Stimulated activated CD8-positive, alpha-beta memory T cell treated with anti-CD3 and anti-CD28 coated beads, Interleukin-2, amount 100 ng/mL, for 1 hour (primary cell): ENCODE measurements at places on chromosomes 4 and X.

DNA sequence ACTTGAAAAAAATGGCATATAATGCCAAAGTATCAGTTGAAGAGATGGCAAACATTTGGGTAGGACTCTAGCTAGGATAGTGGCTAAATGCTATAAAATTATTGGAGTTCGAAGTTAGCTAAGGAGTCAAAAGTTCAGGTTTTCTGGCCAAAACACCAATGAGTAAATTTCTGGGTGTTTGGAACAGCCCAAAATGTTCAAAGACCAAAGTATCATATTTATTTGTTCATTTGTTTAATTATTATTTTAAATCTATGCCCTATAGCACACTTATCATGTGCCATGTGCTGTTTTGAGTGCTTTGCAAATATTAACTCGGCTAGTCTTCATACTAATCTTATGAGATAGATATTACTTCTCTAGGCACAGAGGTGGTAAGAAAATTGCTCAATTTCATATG, 285.5 kb downstream of the TEX13C start:
- DNase-seq: no peak

DNA sequence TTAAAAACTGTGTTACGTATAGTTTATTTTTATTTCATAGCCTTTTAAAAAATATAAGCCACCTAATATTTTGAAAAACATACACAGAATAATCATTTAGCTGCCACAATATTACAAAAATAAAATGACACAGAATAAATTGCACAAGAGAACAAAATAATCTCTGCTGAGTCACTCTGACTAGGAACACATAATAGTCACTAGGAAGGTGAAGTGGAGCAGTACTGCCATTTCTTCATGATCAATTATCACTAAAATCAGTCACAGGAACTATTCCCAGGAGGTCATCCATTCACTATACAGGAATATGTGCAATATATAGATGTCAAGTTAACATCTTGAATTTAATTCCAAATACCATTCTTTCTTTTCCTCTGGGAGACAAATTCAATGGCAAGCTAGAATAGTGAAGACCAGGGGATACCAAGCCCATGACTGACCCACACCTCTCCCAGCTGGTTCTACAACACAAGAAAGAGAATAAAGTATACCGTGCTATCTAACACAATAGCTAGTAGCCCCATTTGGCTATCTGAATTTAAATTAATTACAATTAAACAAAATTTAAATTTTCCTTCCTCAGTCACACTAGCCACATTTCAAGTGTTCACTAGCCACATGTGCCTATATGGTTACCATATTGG, 5.9 kb downstream of the SMIM43 start:
- DNase-seq: no peak

- DNase-seq: no peak
These were observed 169.9 kb upstream of the RBPJ start for GRCh38 chr4:26150948-26151347.

GRCh38 chr4:59770601-59771264, 1429.4 kb upstream of the ADGRL3 start:
- DNase-seq: no peak

- no peak for DNase-seq
These were observed 275.3 kb downstream of the RAPGEF2 start for GRCh38 chr4:159378056-159378616.

- no peak for DNase-seq
These were observed 616.2 kb upstream of the GRIA3 start for GRCh38 chrX:122567911-122568310.

GRCh38 chr4:127141856-127142255, 490.9 kb upstream of the INTU start:
- no peak for DNase-seq

- no peak for DNase-seq
These were observed 104.0 kb downstream of the HDAC8 start for GRCh38 chrX:72468607-72469006.

DNA sequence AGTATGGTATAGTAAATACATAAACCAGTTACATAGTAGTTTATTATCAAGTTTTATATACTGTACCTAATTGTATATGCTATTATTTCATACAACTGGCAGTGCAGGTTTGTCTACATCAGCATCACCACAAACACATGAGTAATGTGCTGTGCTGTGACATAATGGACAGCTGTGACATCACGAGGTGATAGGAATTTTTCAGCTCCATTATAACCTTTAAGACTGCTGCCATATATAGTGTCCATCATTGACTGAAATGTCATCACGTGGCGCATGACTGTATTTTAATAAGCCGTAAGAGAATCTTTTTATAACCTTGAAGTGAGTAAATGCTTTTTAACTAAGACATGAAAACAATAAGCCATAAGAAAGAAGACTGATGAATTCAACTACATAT, 44.8 kb upstream of the ANK2 start:
- DNase-seq: no peak

DNA sequence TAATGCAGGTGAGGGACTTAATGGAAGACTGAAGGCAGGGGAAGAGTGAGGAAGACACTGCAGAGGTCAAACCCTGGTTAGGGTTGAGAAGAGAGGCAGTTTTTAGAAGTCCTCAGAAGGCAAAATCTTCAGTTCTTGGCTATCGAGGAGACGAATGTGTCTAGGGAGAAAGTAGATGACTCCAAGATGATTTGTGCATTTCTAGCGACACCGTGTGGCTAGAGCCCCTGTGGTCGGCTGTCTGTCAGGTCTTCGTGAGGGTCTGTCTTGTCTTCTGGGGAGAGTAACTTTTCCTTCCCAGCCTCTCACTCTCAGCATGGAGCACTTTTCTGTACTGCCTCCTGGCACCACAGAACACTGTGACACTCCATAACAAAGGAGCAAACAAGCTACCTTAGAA, 458.1 kb downstream of the STIM2 start:
- DNase-seq: no peak

GRCh38 chrX:11287505-11287904, 5.7 kb upstream of the AMELX start:
- DNase-seq: no peak

GRCh38 chr4:1222036-1222789, 26.7 kb downstream of the CTBP1 start:
- DNase-seq: no peak

GRCh38 chr4:104868958-104869357, 277.7 kb upstream of the TET2 start:
- DNase-seq: no peak

DNA sequence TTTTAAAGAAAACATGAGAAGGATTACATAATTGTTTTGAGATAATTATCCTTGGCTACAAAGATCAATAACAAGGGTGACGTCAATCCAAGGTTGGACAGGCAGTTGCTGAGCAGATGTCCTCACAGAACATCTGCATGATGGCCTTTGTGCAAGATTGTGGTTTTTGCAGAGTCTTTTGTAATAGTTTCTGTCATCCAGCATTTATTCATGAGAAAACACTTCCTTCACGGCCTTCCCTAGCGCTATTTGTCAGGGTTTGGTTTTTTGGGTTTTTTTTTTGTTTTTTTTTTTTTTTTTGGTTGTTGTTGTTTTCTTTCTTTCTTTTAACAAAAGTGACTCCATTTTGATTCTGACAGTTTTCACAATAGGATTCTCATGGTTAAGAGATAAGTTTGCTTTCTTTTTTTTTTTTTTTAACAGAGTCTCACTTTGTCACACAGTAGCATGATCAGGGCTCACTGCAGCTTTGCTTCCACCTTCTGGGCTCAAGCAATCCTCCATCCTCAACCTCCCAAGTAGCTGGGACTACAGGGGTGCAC, 31.5 kb upstream of the ELF2 start:
- no peak for DNase-seq

DNA sequence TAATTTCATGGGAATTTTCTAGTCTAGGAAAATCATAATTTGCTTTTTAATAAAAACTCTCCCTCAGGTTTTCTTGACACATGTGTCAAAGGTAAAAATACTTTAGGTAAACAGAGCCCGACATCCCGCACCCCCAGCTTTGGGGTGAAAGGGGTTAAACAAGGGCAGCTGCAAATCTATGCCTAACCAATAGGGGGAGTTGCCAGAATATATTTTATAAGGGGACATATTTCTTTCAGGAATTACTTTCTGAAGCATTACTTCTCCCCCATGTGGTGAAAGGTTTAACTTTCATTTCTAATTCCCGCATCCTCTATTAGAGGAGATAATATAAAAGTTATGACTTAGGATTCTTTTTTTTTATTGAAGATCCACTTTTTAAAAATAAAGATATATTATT, 53.9 kb upstream of the HEPH start:
- DNase-seq: no peak

DNA sequence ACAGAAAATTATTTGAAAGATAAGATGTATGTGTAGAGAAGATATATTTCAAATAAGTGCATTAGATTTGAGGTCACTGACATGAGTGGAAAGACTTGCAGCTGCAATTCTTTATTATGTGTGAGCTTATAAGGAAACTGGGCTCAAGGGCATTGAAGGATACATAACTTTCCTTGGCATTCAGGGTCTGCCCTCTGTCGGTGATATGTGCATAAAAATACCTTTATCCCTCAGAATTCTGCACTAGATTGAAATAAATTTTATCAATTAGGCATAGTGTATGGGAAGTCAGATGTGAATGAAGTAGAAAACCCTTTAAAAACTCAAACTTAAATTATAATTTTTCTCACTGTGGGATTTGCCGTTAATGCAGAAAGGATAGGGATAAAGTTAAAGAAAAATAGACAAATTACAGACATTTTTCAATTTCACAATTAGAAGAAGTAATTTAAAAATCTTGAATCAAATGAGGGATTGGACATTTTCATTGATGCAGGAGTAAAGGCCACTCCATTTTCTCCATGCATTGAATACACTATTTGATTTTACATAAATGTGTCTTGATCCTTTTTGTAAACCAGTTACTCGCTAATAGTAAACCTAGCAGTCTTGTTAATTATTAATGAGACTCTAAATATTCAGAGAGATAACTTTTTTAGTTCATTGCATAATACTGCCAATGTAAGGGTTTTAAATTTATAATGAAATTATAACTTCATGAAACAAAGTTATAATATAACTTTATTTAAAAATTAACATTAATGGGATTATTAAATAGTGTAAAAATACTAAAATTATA, 21.0 kb upstream of the ETNPPL start:
- DNase-seq: no peak

- DNase-seq: no peak
These were observed 68.8 kb downstream of the SSX7 start for GRCh38 chrX:52585892-52586291.

DNA sequence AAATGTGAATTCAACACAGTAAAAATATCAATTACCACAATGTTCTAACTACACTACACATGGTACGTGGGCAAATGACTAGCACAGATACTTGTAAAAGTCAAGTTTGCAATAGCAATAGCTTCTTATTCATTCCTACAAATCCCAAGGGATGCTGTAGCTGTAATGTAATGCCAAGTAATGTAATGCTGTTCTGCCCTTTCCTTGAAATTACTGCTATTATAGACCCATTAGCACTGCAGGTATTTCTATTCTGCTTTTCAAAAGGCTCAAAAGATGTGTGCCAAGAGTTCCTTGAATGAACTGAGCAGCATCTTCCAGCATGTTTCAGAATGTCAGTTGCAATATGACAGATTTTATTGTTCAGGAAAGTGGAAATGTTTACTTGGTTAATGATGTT, 129.9 kb upstream of the BANK1 start:
- DNase-seq: no peak

- DNase-seq: no peak
These were observed 328.8 kb downstream of the ZNF674 start for GRCh38 chrX:46216406-46216805.

GRCh38 chr4:105767579-105767978, 59.0 kb downstream of the GSTCD start:
- DNase-seq: no peak

- DNase-seq: no peak
These were observed 127.6 kb downstream of the GPC3 start for GRCh38 chrX:133857640-133858269.

DNA sequence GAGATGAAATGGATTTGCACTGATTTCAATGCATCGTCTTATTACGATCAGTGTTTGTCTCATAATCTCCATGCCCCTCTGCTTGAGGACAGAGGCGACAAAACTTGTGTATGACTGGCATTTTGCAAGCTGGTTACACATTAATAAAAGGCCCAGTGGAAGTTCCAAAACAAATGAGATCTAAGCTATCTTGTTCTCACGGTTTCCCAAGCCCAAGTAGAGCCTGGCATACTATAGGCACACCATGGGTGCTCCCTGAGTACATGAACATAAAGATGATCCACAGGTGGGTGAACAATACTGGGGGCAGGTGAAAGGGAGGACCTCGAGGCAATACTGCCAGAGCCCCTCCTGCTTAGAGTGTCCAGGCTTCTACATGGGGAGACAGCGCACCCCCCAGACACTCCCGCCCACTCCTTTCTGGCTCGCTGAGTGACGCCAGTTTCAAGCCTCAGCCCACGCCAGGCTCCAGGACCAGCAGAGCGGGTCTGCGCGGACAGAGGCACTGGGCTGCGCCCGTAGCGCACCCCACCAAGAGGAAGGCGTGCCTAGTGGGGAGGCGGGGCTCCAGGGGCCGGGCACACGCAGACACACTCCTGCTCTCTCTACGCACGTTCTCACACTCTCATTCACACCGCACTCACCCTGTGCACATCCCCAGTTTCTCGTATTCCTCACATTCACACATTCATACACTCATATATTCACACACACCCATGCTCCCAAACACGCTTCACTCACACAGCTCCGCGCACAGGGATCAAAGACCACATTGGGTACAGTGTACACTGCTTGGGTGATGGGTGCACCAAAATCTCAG, 8.9 kb upstream of the GSX2 start:
- DNase-seq: no peak

DNA sequence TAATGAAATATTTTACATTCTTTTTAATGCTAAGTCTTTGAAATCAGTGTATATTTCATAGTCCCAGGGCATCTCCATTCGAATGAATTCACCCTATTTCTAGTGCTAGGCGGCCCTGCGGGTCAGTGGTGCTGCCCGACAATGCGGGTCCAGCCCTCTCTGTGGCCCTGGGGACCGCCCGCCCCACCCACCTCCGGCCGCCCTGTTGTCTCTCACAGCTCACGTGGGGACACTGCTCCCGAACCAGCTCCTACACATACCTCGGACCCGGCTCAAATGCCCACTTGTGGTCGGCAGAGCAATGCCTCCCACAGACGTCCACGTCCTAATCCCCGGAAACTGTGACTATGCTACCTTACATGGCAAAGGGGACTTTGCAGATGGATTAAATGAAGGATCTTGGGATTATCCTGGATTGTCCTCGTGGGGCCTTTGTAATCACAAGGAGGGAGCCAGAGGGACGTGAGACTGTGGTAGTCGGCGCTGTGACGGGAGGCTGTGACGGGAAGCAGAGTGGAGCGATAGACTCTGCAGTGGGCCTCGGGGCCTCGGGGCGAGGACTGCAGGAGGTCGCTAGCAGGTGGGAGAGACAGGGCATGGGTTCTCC, 92.3 kb upstream of the PSAPL1 start:
- DNase-seq: no peak

GRCh38 chr4:122218762-122219161, 66.6 kb downstream of the BLTP1 start:
- DNase-seq: no peak
